ENCODE measurements at places on chromosomes 1 and 21.

DNA sequence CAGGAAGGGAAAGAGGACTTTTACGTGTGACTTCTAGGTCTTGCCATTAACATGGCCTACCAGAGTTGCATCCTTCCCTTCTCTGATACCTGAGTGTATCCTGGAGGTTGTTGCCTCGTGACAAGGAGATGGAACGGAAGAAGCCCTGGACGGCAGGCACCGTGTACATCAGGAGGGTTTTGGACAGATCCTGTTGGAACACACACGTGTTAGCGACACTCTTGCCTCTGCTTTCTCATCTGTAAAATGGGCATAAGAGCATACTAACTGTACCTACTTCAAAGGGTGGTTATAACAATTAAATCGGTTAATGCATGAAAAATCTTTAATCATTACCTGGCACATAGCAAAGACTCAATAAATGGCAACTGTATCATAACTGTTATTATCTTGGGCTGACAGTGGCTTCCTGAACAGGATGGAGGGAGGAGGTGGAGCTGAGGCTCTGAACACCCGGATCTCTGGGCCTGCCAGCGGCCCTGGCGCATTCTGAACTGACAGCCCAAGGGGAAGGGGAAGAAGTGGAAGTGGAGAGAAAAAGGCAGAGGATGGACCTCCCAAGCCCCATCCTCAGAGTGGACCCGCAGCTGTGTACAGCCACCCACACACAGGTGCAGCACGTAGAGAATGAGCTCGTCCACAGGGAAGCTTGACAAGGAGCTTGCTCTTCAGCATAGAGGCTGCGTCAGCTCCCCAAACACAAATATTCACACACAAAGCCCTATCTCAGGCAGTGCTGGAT lies 30.2 kb upstream of the EXOSC10 start:
- no peak for DNase-seq

DNA sequence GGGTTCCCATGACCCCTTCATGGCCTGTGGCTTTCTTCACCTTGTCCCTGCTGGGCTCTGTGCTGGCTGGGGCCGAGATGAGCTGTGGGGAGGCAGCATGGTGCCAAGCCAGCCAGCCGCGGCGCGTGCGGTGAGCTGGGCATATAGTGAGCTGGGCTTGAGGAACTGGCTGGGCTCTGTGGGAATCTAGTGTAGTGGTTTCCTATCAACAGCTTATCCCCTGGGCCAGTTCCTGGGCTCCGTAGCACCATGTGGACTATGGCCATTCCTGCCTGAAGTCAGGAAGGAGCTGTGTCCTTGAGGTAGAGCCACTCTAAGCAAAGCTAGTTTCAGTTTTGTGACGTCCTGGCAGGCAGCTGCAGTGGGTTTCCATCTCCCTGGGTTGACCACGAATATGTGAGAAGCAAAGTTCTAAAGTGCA lies 1.8 kb downstream of the NCMAP start:
- DNase-seq: no peak

- DNase-seq: no peak
These were observed 3.5 kb downstream of the CFHR5 start for GRCh38 chr1:196980859-196981258.

DNA sequence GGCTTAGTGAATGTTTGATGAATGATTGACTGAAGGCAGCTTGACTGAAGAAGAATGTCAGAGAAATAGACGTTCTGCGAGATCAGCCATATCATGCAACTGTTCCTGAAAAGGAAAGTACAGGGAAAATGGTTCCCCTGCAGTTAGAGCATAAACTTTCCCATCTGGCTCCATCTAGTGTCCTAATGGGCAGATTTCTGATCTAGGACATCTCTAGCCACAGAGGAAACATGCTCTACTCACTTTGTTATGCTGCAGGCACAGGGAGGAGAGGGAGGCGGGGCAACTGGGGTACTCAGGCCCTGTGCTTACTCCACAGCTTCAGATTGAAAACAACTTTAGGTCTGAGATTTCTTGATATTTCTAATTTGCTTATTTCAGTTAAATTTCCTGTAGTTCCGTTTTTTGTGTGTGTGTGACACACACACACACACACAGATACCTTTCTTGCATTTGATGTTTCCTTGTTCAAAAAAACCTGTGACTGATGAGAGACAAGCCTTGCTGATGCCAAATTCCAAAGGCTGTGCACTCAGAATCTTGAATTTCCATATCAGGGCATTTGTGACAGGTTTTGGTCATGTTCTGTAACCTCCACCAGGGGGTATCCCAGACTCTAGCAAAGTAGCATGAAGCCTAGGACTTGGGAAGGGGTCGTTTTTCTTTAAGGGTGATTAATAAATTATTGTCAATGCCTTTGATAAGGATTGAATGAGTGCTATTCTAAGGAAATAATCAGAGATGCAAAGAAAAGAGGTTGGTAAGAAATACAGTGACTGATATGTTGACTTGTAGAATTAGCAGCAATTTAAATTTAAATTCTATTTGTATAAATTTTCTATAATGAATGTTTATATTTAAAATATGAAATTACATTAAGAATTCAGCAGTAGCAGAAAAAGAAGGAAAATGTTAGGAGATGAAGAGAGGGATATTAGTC lies 139.7 kb upstream of the BEND5 start:
- DNase-seq: no peak

DNA sequence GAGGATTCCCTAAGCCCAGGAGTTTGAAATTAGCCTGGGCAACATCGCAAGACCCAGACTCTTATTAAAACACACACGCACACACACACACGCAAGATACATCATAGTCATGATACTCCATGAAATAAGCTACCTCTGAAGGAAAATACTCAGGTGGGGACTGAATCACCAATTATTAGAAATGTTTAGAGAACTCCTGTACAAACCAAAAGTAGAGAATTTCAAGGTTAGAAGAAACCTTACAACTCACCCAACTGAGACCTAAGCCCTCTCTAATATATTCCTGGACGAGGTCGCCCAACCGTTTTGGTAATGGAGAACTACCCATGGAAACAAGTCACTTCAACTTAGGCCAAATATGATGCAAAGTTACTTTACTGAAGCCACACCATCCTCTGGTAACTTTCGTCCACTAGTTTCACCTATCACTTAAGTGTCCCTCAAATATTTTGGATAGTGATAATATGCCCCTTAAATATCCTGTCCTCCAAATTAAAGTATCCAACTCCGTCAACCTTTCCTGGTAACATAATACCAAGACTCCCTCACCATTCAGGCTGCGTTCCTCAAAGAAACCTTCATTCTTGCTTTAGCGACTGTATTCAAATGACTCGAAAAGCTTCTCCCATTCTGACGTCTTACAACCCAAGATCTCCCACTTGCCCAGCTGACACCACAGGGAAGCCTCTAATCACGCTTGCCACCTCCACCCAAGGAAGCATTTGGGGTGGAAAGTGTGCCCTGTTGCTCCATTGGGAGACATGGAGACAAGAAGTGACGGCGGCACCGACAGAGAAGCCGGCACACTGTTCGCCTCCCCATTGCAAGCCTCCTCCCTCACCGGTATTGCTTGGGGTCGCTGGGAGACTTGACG lies 856 bp downstream of the NRDC start:
- DNase-seq: no peak

All from T47D (cell line).